ENCODE measurements at places on chromosomes 4 and X.

DNA sequence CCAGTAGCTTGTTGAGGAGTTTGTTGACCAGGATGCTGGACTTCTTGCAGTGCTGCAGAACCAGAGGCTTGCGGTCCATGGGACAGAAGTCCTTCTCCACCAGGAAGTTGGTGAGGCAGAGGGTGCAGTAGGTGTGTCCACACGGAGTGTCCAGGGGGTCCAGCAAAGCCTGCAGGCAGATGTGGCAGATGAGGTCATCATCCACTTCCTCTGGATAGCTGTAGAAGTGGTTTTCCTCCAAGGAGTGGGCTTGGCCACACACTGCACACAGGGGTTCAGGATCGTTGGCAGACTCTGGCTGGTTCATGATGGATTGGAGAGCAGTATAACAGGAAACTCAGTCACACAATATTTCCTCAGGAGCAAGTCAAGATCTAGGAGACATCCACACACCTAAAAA is 17.6 kb downstream of the LNX1 start:
- DNase-seq = no peak

GRCh38 chr4:2220016-2220630 is 21.8 kb downstream of the HAUS3 start:
- DNase-seq = peak; percentile 83

DNA sequence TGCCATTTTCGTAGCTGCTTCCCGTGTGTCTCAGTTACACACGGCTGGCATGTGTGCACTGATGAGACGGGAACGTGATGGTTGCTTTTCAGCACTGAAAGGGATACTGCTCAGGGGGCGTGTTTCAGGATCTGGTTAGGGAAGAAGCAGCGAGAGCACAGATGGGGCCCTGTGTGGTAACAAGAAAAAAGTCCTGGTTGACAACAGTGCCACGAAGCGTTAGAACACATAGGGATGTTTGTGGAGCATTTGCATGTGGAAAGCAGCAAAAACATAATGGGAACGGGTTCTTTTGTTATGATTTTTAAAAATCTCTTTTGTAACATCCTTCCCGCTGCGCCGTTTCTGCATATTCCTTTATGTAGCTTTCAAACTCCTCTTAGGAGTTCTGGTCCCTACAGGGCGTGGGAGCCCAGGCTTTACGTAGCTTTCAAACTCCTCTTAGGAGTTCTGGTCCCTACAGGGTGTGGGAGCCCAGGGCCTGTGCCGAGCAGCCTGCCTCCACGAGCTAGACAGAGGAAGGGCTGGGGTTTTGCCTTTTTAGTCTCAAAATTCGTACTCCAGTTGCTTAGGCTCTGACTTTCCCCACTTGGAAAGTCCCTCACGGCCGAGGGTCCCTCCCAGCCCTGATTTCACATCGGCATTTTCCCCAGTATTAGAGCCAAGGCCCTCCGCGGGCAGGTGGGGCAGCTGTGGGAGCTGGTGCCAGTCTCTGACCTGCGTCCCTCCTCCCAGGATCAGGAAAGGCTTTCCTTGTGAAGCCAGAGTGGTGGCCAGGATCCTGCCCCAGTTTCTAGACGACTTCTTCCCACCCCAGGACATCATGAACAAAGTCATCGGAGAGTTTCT is 11.0 kb upstream of the MSANTD1 start:
- no peak for DNase-seq

DNA sequence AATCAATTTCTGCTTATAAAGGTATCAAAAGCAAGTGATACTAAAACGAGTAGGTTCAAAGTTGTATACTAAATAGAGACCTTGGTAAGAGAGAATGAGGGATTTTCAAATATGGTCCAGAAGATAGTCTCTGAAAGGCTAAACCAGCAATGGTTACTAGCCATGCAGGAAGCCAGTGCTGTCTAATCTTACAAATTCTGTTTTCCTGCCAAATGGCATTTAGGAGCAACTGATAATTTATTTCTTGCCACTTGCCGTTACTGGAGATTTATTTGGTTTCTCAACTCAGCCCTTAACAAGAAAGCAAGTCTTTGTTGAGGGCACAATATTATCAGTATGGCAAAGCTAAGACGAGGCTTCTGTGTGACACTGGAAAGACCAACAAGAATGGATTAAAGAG is 47.2 kb downstream of the MAP7D3 start:
- DNase-seq = no peak

DNA sequence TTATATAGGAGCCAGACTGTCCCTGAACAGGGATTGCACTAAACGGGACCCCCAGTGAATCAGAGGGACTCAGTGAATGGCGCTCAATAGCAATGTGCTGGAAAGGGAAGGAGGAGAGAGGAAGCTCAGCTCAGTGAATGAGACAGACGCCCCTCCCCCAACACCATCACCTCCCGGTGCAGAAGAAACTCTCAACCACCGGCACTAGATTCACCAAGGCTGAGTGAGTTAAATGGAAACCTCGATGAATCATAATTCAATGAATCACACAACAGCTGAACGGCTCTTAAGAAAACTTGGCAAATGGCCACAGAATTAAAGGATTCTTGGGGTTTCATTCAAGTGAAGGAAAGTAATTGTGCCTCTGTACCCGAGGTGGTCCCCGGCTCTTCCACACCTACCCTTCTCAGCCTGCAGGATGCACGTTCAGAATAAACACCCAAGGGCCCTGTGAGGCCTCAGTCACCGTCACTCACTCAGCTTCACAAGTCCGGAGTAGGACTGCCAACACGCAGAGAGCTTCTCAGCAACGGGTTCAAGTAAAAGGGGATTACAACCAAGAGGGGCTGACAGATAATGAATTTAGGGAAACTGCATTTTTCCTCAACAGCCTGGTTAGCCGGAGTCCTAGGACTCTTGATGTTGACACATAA is 29.3 kb downstream of the CRMP1 start:
- no peak for DNase-seq

DNA sequence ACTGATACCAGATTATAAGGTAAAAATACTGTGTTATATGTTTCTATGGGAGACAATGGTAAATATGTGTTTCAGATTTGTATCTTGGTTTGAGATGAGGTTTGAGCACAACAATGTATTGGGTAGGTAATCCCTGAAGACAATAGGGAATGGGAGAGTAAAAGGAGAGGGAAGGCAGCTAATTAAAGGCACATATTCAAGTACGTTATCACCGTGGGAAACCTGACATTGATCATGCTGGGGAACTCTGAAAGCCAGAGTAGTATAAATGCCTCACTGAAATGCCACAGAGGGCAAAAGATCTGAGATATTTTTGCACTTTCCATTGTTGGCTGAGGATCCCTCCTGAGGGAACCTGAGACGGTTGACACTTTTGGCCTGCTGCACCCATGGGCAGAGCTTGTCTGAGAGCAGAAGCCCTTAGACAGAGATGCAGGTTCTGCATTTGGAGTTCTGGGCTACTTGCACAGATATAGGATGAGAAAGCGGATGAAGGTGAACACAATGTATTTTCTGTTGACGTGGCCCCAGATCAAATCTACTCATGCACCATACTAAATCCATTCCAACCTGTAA is 506.7 kb downstream of the PCDH18 start:
- no peak for DNase-seq

- peak; percentile 77 for DNase-seq
Measured at GRCh38 chrX:132219343-132219768, at the start of gene RAP2C. Gene RAP2C (minus strand): TSS chrX:132219447. CDS start chrX:132217268, 2,179 bp downstream.

GRCh38 chr4:22476011-22476410 is 39.9 kb downstream of the ADGRA3 start:
- no peak for DNase-seq

DNA sequence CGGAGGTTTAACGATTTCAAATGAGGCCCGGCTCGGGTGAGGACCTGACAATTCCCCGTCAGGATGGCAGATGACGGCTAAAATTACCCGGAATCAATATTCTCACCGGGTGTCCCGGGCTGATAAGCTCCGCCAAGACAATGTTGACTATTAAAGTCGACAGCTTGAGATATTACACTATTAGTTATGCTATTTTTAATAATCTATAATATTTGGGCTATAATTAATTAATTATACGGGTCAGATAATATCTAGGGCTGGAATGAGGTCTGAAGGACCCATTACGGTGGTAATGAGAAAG is 9.4 kb upstream of the NKX1-1 start:
- DNase-seq = no peak

DNA sequence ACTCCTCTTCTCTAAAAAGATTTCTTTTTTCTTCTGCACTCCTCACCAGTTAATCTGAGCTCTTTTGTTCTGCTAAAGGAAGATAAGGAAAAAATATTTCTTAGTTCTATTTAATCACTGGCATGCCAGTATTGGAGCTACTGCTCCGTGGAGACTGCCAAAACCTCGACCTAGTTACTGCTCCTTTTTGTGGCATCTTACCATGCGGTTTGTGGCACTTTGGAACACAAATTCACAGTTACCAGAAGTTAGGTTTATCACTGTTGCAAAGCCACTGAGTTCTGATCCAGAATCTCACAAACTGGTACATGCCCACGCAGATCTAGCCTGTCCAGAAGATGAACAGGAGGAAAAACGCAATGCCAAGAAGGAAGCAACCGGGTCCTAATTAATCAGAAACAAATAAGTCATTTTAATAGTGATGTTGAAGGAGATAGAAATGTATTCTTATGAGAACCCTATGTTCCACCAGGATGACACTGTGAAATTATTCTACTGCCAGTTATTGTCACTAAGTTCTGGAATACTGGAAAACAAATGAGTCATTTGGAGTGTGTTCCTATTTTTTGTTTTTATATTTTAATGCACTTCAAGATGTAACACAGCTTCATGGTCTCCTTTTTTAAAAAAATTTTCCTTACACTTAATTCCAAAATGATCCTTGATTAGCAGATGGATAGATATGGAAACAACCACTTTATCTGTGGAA is 106.7 kb upstream of the GK2 start:
- DNase-seq = no peak

GRCh38 chrX:9596837-9597236 is 132.0 kb downstream of the TBL1X start:
- DNase-seq = no peak

- no peak for DNase-seq
Measured at GRCh38 chrX:6683353-6683752, 148.4 kb upstream of the VCX3A start.

- no peak for DNase-seq
Measured at GRCh38 chr4:131613086-131613823, 1535.8 kb upstream of the PCDH10 start.

Data from nephron progenitor cell (in vitro differentiated cells).